Stimulated activated CD4-positive, alpha-beta T cell treated with anti-CD3 and anti-CD28 coated beads, TNF-alpha, amount 100 ng/mL, for 1 hour (primary cell): ENCODE measurements at places on chromosomes 7 and 10.

- DNase-seq, result no peak
These were observed 41.7 kb downstream of the DENND11 start for GRCh38 chr7:141660259-141660658.

DNA sequence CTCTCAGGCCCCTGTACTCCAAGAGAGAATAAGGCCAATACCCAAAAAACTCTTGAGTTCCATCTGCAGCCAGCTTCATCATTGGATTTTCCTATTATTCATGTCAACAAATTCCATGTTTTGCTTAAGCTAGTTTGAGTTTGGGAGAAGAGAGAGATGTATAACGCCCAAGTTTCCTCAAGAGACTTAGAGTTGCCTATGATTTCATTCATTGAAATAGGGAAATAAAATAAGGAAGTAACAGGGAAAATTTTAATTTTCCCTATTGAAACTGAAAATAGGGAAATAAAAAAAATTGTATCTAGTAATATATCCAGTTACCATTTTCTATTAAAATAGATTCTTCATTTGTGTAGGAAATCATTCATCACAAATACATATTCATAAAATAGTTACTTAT lies 66.5 kb upstream of the SVIL start:
- no peak for DNase-seq

- DNase-seq, result no peak
These were observed 9.3 kb upstream of the ZC3HAV1L start for GRCh38 chr7:139044813-139045794.

DNA sequence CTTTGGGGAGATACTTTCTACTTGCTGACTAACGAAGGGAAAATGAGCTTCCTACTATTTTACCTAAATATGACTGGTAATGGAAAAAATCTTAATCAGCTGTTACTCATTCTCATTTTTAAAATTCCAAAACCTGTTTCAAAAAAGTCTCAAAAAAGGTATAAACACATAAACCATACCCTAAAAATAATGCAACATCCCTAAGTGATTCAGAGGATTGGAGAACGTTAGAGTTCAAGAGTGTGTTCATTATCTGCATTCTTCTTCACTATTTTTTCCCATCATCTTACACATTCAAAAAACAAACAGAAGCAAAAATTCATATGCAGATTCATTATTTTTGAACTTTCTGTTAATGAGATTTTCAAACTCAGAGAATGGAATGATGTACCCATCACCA lies 150.4 kb upstream of the GNAI1 start:
- DNase-seq, result no peak

- no peak for DNase-seq
These were observed 37.0 kb downstream of the KLF6 start for GRCh38 chr10:3747984-3748383.

- no peak for DNase-seq
These were observed 319.3 kb upstream of the GHITM start for GRCh38 chr10:83820033-83820432.

DNA sequence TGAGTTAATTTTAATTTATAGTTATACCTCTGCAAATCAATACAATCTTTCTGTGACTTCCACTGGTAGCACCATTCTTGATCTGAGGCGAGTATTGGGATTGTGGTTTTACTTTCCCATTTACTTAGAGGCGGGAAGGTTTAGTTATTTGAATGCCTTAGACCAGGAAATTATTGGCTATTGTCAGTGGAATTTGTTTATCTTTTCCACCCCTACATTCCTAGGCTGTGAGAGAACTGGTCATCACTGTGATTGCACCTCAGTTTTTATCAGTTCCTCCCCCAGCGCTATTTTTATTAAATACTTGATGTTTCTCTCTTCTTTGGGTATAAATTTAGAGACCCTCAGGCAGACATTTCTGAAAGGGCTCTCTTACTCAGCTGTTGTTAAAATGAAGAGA lies 29.9 kb downstream of the CDK14 start:
- no peak for DNase-seq

- no peak for DNase-seq
These were observed 23.7 kb downstream of the UBN2 start for GRCh38 chr7:139254728-139255127.

DNA sequence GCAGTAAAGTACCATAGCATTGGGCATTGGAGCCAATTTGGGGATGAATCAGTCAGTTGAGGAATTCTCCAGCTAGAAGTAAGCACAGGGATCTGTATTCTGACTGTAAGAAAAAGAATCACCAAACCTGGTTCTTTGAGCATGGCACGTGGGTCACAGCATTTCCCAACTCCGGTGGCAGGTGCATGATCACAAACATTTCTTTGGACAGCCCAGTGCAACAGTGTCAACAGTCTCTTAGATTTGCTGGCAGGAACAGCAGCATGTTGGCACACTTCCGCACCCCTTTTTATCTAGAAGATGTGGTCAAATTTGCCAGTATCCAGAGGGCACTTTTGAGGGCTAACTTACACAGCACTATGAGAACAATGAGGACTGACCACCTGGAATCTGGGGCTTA lies 437.5 kb upstream of the GHITM start:
- no peak for DNase-seq

DNA sequence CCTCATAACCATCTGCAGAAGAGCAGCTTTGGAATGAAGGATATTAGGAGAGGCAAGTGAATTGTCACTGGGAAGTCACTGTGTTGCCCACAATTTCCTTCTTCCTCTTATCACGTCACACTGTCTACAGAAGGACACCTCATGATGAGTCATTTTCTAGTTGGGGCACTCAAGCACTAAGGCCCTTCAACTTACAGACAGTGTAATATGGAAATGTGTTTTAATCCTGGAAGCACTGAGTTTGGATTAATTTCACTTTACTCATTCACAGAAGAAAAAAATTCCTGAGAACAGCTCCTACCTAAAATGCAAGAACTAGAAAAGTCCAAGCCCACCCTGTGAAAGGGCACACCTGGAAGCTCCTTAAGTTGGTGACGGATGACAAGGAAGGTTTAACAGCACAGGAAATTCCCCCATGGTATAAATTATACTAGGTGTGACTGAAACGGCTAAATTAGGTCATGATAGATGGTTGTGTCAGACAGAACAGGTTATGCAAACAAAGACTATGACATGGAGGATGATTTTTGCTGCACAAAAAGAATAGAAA lies 56.6 kb downstream of the PARD3 start:
- no peak for DNase-seq

DNA sequence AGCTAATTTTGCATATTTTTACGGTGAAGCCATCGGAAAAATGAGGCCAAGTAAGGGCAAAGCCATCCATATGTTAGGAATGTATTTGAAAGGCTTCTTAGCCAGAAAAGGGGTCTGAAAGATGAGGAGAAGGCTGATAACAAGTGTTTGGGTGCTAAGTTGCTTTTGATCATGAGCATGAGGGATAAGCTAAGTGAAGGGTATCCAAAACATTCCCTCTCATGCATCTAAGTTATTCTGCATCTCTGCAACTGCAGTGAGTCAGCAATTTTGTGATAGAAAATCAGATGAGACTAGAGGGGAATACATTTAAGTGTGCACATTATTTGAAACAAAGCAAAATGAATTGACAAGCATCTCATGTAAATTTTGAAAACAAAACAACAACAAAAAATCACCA lies 282.8 kb downstream of the GPR158 start:
- DNase-seq, result no peak

DNA sequence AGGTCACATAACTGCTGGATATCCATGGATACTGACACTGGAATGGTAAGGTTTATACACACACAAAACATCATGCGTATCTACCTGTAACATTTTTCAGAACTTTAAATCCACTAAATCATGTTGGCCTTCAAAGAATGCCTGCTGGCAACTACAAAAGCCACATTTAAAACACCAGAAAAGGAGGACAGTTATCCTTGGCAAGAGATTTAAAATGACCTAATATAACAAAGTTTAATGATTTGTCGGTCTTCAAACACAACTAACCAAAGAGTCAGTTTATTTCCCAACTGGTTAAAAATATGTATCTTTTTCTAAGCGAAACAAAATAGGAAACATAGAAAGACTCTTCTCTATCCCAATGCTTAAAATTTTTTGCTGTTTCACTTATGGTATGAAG lies 24.0 kb downstream of the WAPL start:
- no peak for DNase-seq

DNA sequence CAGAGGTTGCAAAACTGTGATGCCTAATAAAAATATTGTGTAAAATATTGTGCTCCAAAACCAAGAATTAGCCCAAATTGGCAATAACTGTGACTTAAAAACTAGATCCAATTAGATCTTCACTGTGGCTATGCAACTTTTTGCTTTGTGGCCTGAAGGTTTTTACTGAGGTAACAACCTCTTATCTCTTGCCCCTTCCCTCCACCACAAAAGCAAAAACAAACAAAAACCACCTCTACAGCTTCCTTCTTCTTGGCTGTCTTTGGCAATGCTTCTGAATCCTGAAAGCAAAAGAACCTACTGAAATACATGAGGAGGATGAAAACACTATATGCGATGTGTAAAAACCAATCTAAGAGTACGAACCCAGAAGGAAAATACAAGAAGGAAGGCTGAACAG lies 226.7 kb upstream of the MBL2 start:
- DNase-seq, result no peak

GRCh38 chr7:1668396-1669063 lies 1.5 kb upstream of the ELFN1 start:
- DNase-seq, result no peak

DNA sequence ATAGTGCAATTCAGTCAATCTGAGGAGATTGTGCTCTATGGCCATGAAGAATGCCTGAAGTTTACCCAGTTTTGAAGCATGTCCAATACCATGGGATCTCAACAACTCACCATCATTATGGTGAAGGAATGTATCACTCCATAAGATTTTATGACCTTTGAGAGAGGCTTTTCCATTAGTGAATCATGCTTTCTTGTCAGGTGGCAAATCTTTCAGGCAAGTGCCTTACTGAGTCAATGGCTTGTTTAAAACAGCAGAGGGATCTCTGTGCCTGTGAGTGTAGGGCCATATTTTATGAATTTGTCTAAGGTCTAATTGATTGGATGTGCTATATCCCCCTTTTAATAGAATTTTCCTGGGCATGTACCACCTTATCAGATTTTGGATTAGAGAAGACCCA lies 131.5 kb downstream of the CCDC7 start:
- DNase-seq, result no peak

DNA sequence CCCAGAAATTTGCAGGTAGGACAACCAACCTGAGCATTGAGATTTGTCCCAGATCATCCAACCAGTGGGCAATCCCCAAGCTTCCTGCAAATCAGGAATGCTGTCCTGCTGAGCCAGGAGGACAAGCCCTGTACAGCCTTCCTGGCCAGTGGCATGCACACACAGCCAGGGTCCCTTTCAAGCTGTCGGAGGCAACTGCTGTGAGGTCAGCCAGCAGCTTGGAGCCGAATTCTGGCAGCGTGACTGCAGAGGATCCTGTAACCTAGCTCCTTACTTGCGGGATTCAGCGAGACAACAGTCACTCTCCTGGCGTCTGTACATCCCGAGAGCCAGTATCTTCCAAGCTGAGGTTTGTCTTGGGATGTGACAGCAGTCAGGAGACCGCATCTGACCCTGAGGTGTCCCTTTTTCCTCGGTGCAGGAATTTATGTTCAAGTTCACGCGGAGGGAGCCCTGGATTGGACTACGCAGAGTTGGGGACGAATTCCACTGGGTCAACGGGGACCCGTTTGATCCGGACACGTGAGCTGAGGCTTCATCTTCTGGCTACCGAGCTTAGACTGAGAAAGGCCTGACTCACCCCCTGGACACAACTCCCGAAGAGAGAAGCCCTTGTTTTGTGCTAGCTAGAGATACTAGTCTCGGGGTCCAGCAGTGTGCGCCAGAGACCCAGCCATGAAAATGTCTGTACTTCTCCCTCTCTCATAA lies 18.3 kb downstream of the CLEC2L start:
- DNase-seq, result no peak

DNA sequence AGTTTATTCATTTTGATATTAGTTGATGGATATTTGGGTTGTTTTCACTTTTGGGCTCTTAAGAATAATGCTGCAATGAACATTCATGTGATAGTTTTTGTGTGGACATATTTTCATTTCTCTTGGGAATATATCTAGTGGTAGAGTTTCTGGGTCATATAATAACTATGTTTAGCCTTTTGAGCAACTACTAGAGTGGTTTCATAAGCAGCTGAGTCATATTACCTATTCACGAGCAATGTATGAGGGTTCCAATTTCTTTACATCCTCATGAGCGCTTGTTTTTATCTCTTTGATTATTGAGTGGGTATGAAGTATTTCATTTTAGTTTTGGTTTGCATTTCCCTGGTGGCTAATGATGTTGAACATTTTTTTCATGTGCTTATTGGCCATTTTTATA lies 182.6 kb downstream of the PON1 start:
- DNase-seq, result no peak

- no peak for DNase-seq
These were observed 52.7 kb upstream of the DKK1 start for GRCh38 chr10:52261362-52261761.

DNA sequence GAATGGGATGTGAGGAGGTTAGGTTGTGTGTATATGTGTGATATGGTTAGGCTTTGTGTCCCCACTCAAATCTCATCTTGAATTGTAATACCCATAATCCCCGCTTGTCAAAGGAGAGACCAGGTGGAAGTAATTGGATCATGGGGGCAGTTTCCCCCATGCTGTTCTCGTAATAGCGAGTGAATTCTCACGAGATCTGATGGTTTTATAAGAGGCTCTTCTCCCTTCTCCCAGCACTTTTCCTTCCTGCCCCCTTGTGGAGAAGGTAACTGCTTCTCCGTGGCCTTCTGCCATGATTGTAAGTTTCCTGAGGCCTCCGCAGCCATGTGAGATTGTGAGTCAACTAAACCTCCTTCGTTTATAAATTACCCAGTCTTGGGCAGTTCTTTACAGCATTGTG lies 47.3 kb downstream of the NPVF start:
- no peak for DNase-seq

GRCh38 chr7:4144811-4145510 lies 537.1 kb upstream of the FOXK1 start:
- DNase-seq, result no peak

DNA sequence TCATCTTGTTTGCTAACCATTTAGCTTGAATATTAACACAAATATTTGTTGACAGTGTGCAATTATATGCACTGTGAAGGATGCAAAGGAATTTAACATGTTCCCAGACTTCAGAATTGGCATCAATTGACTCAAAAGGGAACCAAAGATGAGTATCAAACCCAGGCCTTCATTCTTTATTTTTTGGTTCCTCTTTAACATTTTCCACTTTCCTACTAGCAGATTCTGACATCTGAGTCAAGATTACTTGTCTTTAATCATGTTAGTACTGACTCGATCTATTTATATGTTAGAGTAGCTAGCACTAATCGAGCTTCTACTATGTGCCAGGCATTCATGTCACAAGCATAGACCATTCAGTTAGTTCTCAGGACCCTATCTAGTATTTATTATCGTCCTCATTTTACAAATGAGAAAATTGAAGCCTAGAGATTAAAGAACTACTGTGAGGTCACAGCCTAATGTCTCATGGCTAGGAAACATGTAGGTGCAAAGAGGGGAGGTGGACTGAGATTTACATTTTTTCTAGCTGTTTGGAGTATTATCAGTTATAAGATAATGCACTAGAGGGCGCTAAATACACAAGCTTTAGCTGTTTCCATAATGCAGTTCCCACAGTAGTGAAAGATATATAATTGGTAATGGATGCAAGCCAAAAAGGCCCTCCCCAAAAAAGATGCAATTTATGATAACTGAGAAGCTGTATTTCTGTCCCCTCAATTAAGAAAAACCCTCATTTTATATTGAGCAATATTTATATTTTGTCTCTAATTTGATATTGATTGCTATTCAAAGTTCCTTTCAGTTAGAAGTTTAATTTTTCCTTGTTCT lies 32.9 kb upstream of the KMT2E start:
- no peak for DNase-seq
